ENCODE measurements at places on chromosomes 1 and 21.

DNA sequence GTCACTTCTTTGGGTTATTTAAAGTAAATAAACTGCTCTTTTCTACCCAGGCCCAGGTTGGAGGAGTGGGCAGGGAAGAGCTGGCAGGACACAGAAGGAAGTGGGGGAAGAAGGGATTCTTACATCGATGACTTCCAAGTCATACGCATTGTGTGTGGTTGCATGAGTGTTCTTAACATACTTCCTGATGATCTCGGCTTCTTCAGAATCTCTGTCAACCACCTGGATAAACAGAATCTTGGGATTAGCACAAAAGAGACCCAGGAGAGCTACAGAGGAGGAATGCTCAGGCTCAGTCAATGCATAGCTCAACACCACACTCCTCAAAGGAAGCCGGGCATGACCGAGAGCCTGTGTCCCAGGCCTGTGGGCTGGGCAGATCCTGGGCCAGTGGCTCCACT lies 42.1 kb downstream of the PARP1 start:
- DNase-seq = no peak

- no peak for DNase-seq
Observed at GRCh38 chr1:154813846-154814505, 56.1 kb downstream of the KCNN3 start.

DNA sequence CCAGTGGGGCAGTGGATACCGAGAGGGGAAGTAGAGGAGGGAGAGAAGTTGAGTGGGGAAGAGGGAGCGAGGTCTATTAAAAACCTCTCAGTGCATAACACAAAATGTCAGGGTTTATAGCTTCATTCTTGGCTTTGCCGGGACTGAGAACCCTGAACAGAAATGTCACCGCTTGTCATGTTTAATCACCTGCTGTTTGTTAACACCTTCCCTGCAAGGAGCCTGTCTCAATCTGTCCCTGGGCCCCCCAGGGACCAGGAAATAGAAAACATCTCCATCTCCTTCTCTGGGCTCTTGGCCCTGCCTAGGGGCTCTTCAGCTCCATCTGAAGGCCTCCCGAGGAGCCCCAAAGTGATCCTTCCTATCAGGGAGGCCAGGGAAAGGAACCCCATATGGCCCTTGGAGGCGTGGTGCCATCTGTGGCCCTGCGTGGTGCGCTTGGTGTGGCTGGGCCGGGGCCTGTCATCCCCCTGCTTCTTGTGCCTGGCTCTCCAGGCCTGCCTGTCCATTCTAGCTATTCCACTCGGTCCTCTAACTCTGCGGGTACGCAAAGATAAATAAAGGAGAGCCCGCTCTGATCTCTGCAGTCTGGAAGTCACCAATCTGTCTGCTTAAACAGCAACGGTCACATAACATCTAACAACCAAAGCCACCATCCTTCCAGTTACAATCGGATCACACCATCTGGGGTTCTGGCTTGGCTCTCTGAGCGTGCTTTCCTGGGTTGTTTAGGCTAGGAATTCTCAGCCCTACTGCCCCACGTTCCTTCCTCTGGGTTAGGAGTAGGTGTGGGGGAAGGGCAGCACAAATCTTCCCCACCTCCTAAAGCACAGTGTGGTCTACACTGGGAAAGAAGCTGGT lies 113.8 kb downstream of the CASZ1 start:
- no peak for DNase-seq

- no peak for DNase-seq
Observed at GRCh38 chr1:207510444-207510843, 14.5 kb downstream of the CR1 start.

- no peak for DNase-seq
Observed at GRCh38 chr1:20059847-20060246, 10.1 kb upstream of the PLA2G5 start.

GRCh38 chr1:174965362-174966007 lies 34.3 kb upstream of the CACYBP start:
- no peak for DNase-seq

GRCh38 chr1:78958711-78959110 lies 47.8 kb downstream of the ADGRL4 start:
- DNase-seq = no peak

- DNase-seq = no peak
Observed at GRCh38 chr21:41962425-41962966, 8.7 kb upstream of the C2CD2 start.

Data from stimulated activated CD8-positive, alpha-beta memory T cell treated with anti-CD3 and anti-CD28 coated beads, Interleukin-7, amount 100 ng/mL, for 1 hour (primary cell).